ENCODE measurements at places on chromosomes 13 and 19. TPM values are rescaled to one million over a fixed set of nuclear protein-coding genes. Genes with fewer than 3 reads are reported as not detected.

- no peak for DNase-seq
- H3K36me3 ChIP-seq: no peaks in the 10 kb centered on the region
- no peak overlapping the region for H3K27ac ChIP-seq
- no peaks in the 10 kb centered on the region for H3K27me3 ChIP-seq
Measured at GRCh38 chr13:62305756-62306155, 890.1 kb upstream of the PCDH20 start.

DNA sequence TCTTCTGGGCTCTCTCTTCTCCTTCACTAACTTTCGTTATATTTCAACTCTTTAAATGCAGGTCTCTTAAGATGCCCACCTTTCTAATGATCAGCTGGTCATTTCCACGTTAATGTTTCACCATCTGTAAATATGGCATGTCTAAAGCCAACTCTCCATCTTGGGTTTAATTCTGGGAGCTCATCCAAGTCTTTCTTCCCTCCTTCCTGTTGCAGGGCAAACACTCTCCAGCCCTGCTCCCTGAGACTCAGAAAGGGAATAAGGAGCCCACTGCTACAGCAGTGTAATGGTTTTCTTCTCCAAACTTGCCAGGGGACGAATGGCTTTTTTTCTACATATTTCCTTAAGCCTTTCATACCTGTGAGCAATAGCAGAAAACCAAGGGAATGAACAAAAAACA is 73.3 kb upstream of the SOX1 start:
- no peaks in the 10 kb centered on the region for H3K36me3 ChIP-seq
- peaks cover 12% of the 10 kb centered on the region for H3K27me3 ChIP-seq
- no peak overlapping the region for H3K4me3 ChIP-seq

DNA sequence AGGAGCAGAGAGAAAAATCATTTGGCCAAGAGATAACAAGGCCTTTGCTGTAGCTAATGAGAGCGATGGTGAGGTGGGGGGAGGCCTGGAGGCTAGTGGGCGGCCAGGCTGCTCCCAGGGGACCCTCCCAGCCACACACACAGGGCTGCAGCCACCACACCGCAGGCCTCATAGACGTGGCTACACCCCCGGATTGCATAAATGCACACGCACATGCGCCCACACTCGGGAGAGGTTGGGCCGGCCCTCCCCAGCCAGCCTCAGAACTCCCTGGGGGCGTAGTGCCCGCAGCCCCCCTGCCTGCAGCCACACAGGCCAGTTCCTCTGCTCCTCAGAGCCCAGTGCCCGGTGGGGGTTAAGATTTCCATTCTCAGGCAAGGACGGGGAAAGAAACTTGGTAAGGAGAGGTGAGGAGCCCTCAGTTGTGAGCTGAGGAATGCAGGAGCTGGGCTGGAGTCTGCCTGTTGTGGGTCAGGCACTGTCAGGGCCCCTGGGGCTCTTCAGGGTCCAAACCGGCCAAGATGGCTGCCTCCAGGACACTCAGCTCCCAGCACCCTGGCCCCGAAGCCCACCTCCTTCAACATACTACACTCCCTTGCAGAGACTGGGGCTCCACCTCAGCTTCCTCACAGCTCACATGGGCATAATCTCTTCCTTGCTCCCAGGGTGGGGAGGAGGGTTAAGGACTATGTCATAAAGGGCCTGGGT is 8.0 kb downstream of the PTH2 start:
- H3K4me3 ChIP-seq: no peak overlapping the region
- no peaks in the 10 kb centered on the region for H3K4me1 ChIP-seq
- no peak overlapping the region for H3K27ac ChIP-seq
- no peaks in the 10 kb centered on the region for H3K36me3 ChIP-seq
- peaks cover 49% of the 10 kb centered on the region for H3K27me3 ChIP-seq

RINL gene
- 3.2 TPM for total RNA-seq

DNA sequence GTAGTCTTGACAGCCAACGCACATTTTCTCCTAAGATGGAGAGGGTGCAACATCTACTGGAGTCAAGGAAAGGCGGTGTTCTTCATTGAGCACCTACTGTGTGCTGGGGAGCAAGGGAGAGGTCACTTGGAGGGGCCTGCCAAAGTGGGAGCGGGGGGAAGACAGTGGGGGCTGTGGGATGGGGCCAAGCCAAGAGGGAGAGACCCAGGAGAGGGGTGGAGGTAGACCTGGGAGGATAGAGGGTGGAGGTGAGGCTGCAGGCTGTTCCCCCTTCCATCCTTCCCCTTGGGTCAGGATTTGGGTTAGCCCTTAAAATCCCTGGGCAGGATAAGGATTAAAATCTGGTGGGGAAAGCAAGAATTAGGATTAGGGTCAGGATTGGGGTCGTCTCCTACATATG is 1.7 kb upstream of the PLPP2 start:
- no peaks in the 10 kb centered on the region for H3K4me1 ChIP-seq
- no peaks in the 10 kb centered on the region for H3K27me3 ChIP-seq
- H3K36me3 ChIP-seq: no peaks in the 10 kb centered on the region

FBXL3 gene
- total RNA-seq: 41.1 TPM
